ENCODE measurements at places on chromosomes 12 and 14. TPM values are rescaled to one million over a fixed set of nuclear protein-coding genes. Genes with fewer than 3 reads are reported as not detected.

GRCh38 chr12:4535092-4535491 lies 3.6 kb upstream of the RAD51AP1 start:
- DNase-seq, result no peak

- peak; percentile 28 for DNase-seq
Observed at GRCh38 chr12:46523863-46524770, 151.5 kb upstream of the SLC38A2 start.

- no peak for DNase-seq
Observed at GRCh38 chr12:94205822-94206221, 57.4 kb downstream of the PLXNC1 start.

Gene STON2
- 0.35 TPM for total RNA-seq

DNA sequence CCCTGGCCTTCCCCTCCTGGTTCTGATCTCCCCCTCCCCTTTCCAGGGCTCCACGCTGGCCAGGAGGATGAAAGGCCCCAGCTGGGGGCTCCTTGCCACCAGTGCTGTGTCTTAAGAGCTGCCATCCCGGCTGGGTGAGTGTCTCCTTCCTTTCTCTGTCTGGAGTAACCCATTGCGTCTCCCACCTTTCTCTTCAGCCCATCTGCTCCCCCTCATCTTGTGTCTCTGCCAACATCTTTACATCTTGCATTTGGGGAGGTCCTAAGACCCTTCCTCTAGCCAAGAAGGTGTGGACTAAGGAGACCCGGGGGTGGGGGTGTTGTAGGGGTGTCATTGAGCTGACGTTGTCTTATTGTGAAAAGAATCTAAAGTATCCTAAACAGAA lies 505 bp downstream of the BCL2L2 start:
- no peak for DNase-seq

DNA sequence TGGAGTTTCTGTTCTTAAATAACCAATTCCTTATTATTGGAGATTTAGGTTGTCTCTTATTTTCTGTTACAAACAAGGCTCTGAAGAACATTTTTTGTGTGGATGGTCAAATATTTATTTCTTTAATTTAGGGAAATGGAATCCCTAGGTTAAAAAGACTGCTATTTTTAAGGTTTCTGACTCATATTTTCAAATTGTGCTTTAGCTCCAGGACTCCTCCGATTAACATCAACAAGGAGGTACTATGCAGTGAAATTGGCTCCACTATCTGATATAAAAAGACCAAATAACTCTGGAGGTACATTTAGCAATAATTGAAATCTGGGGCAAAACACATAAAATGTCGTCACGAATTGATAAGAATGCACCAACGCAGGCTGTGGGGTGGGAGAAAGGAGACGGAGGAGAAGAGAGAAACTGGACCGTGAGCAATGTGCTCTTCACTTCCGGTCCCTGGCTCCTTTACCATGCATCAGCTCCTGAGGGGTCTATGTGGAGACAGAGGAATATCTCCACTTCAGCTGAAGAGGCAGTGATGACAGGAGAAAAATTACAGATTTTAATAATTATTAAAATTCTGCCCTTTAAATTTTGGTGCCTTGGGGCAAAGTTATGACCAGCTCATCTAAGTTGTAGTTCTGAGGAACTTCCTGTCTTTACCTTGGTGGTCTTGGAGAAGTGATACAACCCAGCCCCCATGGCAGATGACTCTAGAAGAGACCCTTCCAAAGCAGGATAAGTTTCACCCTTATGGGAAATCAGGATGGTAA lies 90.2 kb upstream of the BTG1 start:
- DNase-seq, result no peak

DNA sequence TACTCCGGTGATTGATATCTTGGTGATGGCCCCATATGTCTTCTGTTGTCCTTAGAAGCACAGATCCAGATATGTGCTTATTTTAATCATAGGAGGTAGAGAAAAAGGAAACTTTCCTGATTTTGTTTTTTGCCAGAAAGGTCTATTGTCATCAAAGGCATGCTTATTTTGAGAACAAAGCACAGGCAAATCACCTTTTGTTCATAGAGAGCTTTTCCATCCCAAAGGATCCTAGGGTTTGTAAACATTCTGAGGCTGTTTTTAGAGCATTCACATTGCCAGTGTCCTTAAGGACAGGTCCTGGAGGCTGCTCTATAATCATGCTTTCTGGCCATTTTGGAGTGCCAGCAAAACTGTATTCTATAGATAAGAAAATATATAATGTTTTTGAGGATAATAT lies 148.5 kb upstream of the SEL1L start:
- DNase-seq, result no peak

DNA sequence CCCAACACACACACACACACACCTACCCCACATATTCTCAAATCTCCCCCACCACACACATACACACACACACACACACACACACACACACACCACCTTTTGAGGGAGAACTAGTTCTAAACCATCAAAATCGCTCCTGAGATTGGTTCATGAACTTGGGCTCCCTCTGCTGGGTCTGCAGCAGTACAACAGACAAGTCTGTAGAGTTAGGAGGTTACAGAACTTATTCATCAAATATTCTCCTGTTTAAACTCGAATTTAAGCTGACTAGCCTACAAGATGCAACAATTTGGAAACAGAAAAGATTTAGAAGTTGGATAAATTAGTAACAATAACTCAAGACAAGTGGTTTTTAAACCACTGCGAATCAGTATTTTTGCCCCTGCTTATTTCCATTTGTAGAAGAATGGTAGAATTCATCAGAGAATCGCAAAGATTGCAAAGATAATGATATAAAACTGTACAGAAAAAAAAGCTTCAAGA lies 136.4 kb upstream of the USP15 start:
- DNase-seq, result peak; percentile 11

DNA sequence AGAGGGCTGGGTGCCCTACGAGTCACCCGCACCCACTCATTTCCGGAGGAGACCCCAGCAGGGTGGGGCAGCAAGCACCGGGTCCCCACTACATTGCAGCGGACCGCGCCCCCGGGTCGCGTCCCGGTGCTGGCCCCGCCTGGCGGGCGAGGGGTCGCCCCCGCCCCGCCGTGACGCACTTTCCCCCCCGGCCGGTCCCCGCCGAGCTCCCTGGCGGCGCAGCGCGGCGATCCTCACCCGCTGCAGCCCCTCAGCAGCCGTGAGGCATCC lies 106.1 kb downstream of the PRICKLE1 start:
- peak; percentile 8 for DNase-seq

GRCh38 chr12:66409195-66409871 lies 107.0 kb downstream of the HELB start:
- peak; percentile 34 for DNase-seq

DNA sequence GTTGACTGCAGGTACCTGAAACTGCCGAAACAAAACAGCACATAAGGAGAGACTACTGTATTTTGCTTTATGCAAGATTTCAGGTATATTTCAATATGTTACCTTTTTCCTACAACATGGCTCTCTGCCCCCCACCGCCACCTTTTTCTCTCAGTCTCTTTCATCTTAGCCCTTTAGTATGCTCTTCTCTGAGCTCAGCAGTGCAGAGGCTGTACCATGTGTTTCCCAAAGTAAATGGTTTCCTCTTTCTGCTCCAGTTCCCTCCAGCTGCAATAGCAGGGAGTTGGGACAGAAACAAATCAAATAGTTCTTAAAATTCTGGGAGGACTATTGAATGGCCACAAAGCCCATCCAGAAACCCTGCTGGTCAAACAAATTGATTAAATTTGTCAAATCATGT lies 4.3 kb downstream of the AMN1 start:
- DNase-seq, result no peak

Gene MPHOSPH9
- 37.5 TPM for total RNA-seq

Gene SLCO1B1
- total RNA-seq, result not detected

- DNase-seq, result no peak
Observed at GRCh38 chr14:100890061-100890850, 13.3 kb downstream of the RTL1 start.

Gene PCED1B
- total RNA-seq, result 71.2 TPM

DNA sequence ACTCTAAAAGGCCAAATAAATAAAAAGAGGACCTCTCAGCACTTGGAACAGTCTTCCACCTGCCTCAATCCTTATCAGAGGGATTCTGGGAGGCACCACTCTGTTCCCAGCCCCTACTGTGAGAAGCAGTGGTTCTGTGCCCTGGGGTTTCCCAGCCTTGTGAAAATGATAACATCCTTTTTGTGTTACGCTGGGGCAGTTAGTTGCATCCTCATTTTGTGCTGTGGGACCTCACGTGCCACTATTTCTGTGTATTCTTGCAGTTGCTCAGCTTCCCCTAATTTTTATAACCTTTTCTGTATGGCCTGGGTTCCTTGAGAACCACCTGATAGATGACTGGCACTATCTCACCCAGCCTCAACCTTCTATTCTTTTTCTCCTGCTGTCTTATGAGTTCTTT lies 10.8 kb upstream of the CMA1 start:
- no peak for DNase-seq

GRCh38 chr14:53841109-53842099 lies 115.2 kb downstream of the BMP4 start:
- DNase-seq, result no peak

GRCh38 chr12:110756611-110757010 lies 13.9 kb upstream of the PPP1CC start:
- DNase-seq, result no peak

Gene TPH2
- not detected for total RNA-seq

- no peak for DNase-seq
Observed at GRCh38 chr14:65462411-65462810, 49.9 kb downstream of the FUT8 start.

Gene KCNJ8
- not detected for total RNA-seq

- DNase-seq, result no peak
Observed at GRCh38 chr12:23098110-23098509, 473.1 kb downstream of the ETNK1 start.

- no peak for DNase-seq
Observed at GRCh38 chr12:131573631-131574394, 137.1 kb upstream of the SFSWAP start.

DNA sequence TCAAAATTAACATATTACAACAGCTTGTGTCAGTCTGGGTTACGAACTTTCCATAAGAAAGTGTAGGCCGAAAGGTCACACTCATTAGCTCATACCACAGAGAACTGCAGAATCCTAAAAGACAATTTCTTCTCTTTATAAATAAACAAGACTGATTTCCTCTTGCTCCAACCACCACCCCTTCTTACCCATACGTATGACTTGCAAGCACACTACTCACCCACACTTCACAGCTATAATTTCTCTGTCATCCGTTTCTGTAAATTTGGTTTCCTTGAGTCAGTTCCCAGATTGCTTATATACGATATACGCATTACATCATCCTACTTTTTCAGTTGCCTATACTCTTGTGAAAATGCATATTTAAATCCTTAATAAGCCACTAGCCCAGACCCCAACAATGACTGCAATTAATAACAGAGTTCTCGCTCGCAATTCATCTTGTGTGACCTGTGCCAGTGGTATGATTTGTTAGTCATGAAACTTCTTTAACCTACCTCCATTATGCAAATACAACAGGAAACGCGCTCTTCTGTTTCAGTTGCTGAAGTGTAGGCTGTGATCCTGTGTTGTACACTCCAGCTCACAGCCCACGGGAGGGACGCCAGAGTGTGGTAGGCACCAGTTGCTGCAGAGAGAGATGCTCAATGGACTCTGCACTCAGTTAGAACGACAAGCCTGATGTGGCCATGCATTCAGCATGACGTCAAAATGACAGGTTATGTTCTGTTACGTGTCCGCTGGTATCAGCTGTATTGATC lies 417.6 kb downstream of the PDZRN4 start:
- no peak for DNase-seq

DNA sequence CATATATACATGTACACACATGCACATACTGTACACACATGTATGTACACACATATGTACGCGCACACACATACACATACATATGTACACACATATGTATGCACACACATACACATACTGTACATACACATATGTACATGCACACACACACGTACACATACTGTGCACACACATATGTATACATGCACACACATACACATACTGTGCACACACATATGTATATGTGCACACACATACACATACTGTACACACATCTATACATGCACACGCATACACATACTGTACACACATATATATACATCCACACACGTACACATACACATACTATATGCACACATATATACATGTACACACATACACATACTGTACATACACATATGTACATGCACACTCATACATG lies 119.4 kb downstream of the ZFP36L1 start:
- no peak for DNase-seq

DNA sequence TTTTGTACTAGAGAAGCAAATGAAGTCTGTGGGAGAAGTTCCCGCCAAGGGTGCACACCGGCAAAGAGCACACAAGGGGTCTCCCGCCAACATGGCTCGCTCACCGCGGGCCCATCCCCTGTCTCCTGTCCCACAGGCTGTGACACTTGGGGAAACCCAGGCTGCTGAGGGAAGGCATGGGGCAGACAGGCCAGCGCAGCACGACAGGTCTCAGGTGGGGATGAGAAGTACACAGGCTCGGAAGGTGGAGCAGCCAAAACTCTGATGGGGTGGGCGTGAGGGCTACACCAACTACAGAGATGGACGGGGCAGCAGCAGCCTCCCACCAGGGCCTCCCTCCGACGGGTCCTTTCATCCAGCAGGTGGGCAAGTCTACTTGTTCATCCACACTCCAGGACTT lies 64.4 kb downstream of the RNF34 start:
- DNase-seq, result no peak

Gene ZDHHC22
- total RNA-seq, result not detected

Gene PRB2
- not detected for total RNA-seq

- DNase-seq, result no peak
Observed at GRCh38 chr12:68462803-68463202, 130.6 kb upstream of the MDM1 start.

- no peak for DNase-seq
Observed at GRCh38 chr14:103492156-103492925, 30.3 kb downstream of the CKB start.

Gene SOX5
- total RNA-seq, result 1.7 TPM

DNA sequence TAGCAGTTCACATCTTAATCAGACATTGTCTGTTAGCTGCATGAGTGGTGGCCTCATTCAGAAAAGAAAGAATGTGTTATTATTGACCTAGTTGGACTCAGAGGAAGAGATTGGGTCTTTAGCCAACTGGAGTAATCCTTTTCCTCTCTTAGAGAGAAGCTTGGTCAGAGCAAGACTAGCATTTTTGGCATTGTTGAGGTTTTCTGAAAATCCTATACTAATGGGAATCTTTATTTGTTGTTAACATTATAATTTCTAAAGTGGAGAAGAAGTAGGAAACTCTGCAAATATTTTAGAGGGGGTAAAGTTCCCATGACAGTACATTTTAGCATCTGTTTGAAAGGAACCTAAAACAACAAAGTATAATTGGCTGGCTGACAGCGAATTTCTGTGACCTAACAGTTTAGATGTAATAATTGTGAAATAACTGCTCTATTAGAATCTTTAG lies 9.7 kb downstream of the TOX4 start:
- DNase-seq, result no peak

GRCh38 chr12:126663304-126664094 lies 1598.3 kb downstream of the AACS start:
- DNase-seq, result no peak

Gene IL31
- 3.1 TPM for total RNA-seq

DNA sequence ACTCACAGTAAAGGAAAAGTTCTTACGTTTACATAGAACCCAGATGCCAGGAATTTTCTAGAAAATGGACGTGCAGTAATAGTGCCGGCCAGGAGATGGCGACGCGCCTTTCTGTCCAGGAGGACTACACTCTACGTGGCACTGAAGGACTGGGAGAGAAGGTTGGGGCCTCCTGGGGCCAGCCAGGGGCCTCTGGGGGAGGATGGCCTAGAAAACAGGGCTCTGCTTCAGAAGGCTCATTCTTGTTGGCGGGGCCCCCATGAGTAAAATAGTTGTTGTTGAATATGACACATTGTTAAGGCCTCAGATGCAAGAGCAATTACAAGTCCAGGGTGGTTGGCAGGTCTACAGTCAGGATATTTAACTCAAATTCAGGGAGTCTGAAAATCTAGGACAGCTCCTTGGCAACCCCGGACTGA lies 120.1 kb upstream of the MAX start:
- DNase-seq, result peak; percentile 50

Data from activated T-cell treated with anti-CD3 and anti-CD28 coated beads, Interleukin-2, amount 50 U/mL, for 4 hours (primary cell).